ENCODE measurements at places on chromosomes 5 and 9. TPM values are rescaled to one million over a fixed set of nuclear protein-coding genes. Genes with fewer than 3 reads are reported as not detected.

NUTM2F gene
- not detected for total RNA-seq

IL9 gene
- not detected for total RNA-seq

GRCh38 chr5:107389130-107389774, 281.5 kb downstream of the EFNA5 start:
- peak; percentile 84 for DNase-seq

DNA sequence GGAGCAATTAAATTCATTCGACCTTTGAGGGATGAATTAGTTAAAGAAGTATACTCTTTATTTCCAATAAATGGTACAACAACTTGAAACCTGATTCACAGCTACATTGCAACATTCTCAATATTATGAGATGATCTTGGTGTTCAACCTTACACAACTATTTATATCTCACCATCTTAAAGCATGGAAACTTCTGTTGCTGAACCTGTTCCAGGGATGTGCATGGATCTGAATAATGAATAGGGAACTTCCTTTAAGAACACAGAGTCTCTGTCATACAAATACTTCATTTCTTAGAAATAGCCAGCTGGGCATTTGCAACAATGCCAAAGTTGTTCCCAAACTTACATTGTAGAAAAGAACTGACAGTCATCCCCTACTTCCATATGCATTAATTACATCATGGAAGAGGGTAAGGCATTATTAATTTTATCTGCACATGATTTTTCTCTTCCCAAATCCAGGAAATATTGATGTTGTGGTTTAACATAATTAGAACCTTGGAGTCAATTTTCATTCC, 39.8 kb upstream of the CCDC112 start:
- DNase-seq = no peak

DNA sequence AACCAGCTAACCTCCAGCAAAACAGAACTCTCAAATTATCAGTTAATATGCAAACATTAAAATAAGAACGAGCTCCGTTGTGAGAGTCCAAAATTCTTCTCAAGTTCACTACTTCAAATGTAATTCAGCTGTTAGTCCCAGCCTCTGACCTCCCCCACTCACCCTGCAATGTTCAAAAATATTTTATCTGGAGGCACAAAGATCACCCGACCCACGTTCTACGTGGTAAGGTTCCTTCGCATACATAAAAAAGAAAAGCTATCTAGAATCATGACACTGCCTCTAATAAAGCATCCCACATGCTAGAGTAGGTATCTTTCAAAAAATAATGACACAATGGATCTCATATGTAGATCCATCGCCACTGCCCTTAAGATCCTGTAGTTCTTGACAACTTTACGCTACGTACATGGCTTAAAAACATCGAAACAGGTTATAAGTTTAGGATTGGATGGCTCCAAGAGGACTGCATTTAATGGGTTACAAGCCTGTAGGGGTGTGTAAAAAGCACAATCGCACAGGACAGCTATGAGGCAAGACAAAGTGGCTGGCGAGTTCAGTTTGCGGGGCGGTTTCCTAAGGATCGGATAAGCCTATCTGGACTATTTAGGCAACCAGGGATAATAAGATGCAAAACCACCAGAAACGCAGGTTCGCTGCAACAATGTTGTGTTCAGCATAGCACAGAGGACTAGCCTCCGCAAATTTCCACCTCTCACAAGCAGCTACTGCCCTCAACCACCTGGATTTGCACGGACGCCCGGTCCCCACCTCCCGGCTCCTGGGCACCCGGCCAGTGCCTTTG, 969 bp downstream of the CLK4 start:
- no peak for DNase-seq

Measured in Daoy (cell line).